Left renal pelvis (tissue), 4 donors: ENCODE measurements at places on chromosomes 3 and 15. TPM values are rescaled to one million over a fixed set of nuclear protein-coding genes. Genes with fewer than 3 reads are reported as not detected.

Gene CCR3
- polyA plus RNA-seq: not detected

Gene RBP2
- polyA plus RNA-seq: 0.58 TPM

Gene SLC22A14
- 0.10 TPM for polyA plus RNA-seq

Gene KCNH8
- 1.2 TPM for polyA plus RNA-seq

Gene LIPH
- polyA plus RNA-seq: 1.4 TPM

Gene ADGRG7
- polyA plus RNA-seq: not detected

Gene HTD2
- 10.4 TPM for polyA plus RNA-seq

Gene LRRC31
- polyA plus RNA-seq: 0.21 TPM

DNA sequence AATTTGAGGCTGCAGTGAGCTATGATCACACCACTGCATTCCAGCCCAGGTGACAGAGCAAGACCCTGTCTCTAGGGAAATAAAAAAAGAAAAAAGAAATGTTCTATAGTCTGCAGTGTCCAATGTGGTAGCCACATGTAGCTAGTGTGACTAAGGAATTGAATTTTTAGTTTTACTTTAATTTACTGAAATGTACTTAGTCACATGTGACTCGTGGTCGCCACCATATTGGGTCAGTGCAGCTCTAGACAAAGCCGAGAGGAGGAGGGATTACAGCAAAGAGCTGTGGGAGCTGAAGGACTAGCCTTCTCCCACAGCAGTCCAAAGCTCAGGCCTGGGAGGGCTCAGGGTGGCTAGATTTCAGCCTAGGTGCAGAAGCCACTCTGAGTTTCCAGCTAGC lies 65.9 kb upstream of the NTRK3 start:
- DNase-seq: no peak

DNA sequence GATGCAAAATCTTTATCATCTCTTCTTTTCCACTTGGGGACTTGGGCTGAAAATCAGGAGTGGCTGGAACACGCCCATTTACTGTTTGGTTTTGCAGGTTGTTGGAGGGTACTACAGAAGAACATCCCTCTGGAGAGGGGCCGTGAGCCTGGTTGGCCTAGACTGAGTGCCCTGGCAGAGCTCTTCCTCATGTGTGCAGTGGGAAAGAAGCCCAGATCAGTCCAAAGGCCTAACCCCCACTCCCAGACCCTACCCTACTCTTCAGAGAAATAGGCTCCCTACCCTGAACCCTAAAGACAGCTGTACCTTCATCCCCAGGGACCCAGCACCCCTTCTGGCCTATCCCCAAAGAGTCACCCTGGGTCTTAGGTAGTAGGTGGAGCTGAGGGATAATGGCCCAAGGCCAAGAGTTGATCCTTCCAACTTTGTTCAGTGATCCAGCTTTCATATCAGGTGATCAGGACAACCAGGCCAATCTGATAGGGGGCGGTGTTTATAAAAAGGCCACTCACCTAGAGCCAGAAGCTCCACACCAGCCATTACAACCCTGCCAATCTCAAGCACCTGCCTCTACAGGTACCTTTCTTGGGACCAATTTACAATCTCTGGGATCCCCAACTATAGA lies at the start of gene CYP1A2:
Gene CYP1A2 (plus strand): TSS at position 524 of the 625 bp plus-strand sequence. CDS start 894 bp downstream, outside the sequence.
- no peak for DNase-seq

DNA sequence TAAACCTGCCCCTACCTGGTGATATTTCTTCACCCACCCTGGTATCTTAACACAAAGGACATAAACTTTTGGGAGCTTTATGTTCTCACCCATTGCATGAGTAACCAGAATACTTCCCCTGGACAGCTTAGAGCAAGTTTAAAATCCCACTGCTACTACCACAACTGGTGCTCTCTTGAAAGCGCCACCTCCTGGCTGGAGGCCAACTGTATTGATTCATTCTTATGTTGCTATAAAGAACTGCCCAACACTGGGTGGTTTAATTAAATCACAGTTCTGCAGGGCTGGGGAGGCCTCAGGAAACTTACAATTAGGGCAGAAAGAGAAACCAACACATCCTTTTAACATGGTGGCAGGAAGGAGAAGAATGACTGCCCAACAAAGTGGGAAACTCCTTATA lies 592.4 kb downstream of the EPHA3 start:
- no peak for DNase-seq

- DNase-seq: no peak
These were observed 11.6 kb upstream of the PIK3CB start for GRCh38 chr3:138846262-138846791.

- DNase-seq: no peak
These were observed 47.5 kb upstream of the EIF3J start for GRCh38 chr15:44489464-44489863.

DNA sequence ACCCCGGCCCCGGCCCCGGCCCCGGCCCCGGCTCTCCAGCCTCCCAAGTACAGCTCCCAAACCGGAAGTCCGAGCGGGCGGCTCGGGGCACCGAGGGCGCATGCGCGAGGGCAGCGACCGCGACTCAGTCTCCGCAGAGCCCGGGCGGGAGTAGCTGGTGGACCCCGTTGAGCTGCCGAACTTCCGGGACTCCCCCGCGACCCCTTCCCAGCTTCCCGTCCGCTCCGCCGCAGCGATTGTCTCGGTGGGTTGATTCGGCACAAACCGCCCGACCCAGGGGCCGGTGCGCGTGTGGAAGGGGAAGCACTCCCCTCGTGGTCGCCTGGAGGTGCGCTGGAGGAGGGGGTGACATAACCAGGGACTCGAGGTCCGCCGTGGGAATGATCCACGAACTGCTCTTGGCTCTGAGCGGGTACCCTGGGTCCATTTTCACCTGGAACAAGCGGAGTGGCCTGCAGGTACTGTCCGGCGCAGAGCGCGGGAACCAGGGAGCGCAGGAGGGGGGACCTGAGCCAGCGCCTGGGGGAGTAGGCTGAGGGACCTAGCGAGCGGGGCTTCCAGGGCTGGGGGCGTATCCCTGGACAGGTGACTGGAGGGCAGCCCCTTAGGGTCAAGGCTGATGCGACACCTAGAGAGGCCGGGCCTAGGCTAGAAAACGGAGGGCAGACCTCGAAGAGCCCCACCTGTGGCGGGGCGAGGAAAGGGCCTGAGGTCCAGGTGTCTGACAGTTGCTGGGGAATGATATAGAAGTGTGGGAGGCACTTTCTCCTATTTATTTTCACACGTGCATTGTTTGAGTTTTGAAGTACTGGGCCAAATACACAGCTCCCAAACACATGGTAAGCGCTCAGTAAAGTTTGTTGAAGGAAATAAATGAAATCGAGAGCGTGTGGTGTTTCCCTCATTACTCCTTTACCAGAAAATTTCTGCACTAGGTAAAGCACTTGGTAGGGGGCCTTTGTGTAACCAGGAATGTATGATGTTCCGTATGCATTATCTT lies at the start of the genes TUBGCP4 and ZSCAN29:
Gene TUBGCP4 (plus strand): TSS at position 127 of the 1,000 bp plus-strand sequence. CDS start 254 bp downstream, at position 381.
Gene ZSCAN29 (minus strand): TSS at position 69 of the 1,000 bp plus-strand sequence. CDS start 1,130 bp downstream, outside the sequence.
- DNase-seq: peak; percentile 70

DNA sequence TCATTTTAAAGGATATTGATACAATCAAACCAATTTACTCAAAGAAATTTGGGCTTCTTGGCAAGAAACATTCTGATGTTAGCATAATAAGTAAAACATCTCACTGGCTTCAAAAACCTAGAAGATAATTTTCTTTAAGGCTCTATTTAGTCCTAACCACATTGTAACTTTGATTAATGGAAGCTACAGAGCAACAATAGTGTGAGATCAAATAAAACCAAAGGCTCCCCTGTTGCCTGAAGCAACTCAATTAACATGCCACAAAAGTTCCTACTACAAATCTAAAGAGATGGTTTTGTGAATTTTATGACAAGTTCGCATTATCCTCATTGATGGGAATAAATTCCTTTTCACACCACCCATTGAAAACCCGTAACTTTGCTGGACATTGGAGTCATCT lies 5.9 kb downstream of the DPH6 start:
- DNase-seq: no peak

DNA sequence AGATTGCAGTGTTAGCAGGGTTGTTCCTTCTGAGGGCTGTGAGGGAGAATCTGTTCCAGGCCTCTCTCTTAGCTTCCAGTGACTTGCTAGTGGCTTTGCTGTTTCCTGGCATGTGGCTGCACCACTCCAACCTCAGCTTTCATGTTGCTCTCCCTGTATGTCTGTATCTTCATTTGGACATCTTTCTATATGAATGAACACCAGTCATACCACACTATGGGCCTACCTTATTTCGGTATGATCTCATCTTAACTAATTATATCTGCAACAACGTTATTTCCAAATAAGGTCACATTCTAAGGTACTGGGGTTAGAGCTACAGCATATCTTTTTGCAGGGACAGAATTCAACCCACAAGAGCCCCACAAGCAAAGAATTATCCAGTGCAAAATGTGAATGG lies 356.7 kb upstream of the UMPS start:
- no peak for DNase-seq

DNA sequence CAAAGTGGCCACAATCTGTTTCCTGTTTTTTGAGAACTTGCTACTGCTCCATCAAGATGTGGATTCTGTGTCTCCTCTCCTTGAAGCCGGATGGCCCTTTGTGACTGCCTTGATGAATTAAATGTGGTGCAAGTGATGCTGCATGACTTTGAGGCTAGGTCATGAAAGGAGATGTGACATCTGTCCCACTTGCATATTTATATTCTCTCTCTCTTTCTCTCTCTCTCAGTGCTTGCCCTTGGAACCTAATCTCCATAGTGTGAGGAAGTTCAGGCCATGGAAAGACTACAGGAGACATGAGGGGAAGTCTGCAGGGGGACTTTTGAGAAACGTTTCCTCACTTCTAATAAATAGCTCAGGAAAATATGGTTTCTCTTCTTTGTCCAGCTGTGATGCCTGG lies 50.0 kb upstream of the ADPGK start:
- DNase-seq: no peak

GRCh38 chr3:10988001-10988665 lies 4.4 kb upstream of the SLC6A1 start:
- DNase-seq: no peak

DNA sequence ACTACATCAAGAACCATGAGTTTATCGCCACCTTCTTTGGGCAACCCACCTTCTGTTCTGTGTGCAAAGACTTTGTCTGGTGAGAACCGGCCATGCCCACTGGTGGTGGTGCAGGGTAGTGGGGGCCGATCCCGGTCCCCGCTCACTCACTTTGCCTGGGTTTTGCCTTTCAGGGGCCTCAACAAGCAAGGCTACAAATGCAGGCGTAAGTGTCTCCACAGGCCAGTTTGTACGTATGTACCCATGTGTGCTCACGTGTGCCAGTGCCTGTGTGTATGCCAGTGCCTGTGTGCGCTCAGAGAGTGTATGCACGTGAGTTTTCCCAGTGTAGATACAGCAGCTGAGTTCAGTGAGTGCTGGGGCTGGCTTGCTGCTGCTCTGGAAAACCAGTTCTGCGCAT lies 20.5 kb downstream of the PRKCD start:
- no peak for DNase-seq

DNA sequence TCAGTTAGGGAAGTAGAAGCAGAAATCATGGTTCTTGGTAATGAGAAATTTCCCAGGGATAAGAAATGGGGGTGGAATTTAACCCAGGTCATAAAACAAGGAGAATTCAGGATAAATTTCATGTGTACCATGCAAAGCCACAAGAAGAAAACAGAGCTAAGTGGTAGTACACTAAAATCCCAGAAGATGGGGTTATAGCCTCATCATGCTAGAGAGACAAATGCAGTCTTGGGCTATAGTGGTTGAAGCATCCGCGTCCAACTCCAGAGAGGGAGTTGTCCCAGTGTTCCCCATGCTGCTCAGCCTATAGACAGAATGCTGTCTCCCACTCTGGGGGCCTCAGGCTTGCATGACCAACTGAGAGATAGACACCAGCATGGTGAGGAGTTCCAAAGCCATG lies 36.2 kb upstream of the CLRN1 start:
- no peak for DNase-seq

GRCh38 chr3:191637611-191638010 lies 176.6 kb downstream of the PYDC2 start:
- DNase-seq: no peak

DNA sequence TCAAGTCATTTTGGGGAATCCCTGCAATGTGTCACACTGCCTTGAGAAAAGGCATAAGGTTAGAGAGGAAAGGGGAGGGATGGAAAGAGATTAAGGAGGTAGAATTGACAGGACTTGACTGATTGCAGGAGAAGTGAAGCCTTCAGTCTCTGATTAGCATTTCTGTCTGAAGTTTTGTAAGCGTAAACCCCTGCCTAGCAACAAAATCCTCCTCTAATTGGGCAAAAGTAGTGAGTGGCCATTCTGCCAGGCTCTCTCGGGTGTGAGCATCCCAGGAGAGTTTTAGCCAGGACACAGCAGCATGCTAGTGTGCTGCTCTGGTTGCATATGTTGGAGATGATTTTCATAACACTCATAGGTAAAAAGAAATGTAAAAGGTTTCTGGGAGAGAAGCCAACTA lies 117.0 kb upstream of the MRPL3 start:
- DNase-seq: no peak

GRCh38 chr15:36738817-36739216 lies 159.4 kb downstream of the CDIN1 start:
- no peak for DNase-seq

- DNase-seq: no peak
These were observed 95.0 kb upstream of the FNDC3B start for GRCh38 chr3:171944118-171945016.

- no peak for DNase-seq
These were observed 3.5 kb downstream of the SLITRK3 start for GRCh38 chr3:165192610-165193192.

DNA sequence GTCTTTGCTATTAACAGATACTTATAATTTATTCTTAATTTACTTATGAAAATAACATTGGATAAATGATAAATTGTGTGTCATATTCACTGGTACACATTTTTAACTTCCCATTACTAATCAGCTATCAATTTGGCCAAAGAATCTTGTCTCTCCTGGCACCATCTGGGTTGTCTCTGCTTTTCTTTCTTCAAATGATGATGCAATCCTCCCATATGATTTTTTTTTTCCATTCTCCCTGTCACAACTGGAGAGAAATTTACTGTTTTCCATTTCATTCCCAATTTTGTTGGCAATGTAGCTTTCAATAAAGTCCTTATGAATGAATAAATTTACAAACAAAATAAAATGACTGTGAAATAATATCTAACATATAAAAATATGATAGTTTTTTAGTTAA lies 743.7 kb upstream of the EPHA6 start:
- no peak for DNase-seq

GRCh38 chr15:40565333-40566238 lies 744 bp upstream of the CCDC32 start:
- no peak for DNase-seq

GRCh38 chr15:46416544-46416943 lies 781.7 kb downstream of the SQOR start:
- no peak for DNase-seq

DNA sequence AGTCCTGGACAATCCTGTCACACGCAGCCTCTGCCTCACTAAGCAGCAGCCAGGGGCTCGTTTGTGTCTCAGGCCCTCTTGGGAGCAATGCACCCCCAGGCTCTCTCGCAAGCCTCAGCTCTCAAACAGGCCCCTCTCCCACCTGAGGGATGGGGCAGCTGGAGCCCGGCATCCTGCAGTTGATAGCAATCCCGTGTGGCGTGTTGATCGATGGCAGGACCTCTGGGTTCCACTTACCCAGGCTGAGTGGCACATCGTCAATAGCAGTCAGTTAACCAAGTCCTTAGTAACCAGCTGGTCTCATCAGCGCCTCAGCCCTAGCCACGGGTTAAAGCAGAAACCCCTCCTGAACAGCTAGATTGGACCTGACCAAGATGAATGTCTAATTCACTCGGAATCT lies 36.5 kb upstream of the PLXNA1 start:
- DNase-seq: no peak
